Nephron progenitor cell (in vitro differentiated cells): ENCODE measurements at places on chromosomes 1 and 21.

DNA sequence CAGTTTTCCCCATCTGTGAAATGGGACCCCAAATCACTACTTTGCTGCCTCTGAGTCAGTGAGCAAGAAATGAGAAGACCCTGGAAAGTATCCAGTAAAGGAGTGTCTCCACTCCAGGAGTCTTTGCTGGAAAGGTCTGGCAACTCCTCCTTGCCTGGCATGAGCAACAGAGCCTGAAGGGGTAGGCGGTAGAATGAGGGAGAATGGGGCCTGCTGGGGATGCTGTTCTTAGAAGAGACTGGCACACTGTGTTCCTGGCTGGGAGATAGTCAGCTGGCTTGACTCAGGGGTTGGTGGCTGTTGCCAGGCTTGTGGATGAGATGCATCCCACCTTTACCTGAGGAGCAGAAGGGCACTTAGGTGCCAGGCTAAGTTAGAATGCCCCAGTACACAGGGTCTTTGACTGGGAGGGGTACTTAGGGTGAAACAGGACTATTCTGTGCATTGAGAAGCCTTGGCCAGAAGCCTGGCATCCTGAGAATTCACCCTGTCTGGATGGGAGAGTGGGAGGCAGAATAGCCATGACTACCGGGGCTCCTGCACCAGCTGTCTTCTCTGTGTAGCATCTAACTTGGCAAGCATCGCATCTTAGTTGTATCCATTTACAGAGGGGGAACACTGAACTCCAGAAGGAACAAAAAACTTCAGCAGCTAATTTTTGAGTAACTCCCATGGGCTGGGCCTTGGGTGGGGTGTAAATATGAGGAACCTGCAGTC, 2.5 kb downstream of the MFSD2A start:
- no peak for DNase-seq

DNA sequence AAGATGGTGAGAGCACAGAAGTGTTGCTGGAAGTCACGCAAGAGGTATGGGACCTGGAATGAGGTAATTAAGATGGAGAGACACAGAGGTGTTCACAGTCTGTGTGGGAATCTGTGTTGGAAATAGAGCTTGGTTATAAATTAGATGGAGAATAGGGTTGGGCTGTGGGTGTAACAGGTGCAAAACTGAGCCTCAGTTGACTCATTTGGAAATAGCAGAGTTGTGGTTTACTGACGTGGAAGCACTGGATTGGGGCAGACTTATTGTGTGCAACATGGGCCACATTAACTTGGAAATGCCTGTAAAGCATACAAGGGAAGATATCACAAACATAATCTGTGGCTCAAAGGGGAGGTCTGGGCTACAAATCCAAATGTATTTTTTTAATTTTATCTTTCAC, 13.0 kb downstream of the CAMSAP2 start:
- no peak for DNase-seq

- no peak for DNase-seq
Observed at GRCh38 chr1:165915480-165915879, 88.1 kb downstream of the UCK2 start.

GRCh38 chr1:29269382-29269781, 33.1 kb downstream of the PTPRU start:
- DNase-seq, result no peak

- DNase-seq, result no peak
Observed at GRCh38 chr1:73100216-73100615, 817.9 kb upstream of the NEGR1 start.

- no peak for DNase-seq
Observed at GRCh38 chr1:78377356-78377928, 113.3 kb upstream of the PTGFR start.

GRCh38 chr1:101588677-101589076, 351.9 kb downstream of the S1PR1 start:
- DNase-seq, result no peak

- no peak for DNase-seq
Observed at GRCh38 chr1:22722901-22723550, 12.4 kb downstream of the EPHB2 start.

- DNase-seq, result no peak
Observed at GRCh38 chr1:52142220-52143183, 613 bp downstream of the ZFYVE9 start.

- DNase-seq, result no peak
Observed at GRCh38 chr21:42079939-42080787, 9.0 kb downstream of the UMODL1 start.

DNA sequence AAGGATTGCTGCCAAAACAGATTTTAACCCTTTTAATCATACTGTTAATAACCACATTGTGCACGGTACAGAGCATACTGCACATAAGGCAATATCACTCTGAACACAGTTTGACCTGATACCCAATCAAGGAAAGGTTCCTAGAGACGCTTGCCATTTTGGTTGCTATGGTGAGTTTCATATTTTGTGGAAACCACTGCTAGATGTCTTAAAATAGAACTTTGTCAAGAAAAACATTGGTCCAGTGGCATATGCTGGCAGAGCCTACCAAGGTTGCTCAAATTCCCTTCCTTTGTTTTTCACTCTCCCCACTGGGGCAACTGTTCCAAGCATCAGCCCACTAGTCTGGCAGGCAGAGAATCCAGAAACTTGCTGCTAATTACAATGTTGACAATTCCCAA, 114.8 kb upstream of the DPYD start:
- DNase-seq, result no peak

GRCh38 chr1:36377791-36378492, 7.8 kb downstream of the STK40 start:
- no peak for DNase-seq

- no peak for DNase-seq
Observed at GRCh38 chr21:33369586-33369985, 33.6 kb upstream of the IFNGR2 start.

- no peak for DNase-seq
Observed at GRCh38 chr1:38285807-38286530, 239.4 kb upstream of the POU3F1 start.

GRCh38 chr1:212583643-212584042, 24.9 kb upstream of the ATF3 start:
- DNase-seq, result no peak

DNA sequence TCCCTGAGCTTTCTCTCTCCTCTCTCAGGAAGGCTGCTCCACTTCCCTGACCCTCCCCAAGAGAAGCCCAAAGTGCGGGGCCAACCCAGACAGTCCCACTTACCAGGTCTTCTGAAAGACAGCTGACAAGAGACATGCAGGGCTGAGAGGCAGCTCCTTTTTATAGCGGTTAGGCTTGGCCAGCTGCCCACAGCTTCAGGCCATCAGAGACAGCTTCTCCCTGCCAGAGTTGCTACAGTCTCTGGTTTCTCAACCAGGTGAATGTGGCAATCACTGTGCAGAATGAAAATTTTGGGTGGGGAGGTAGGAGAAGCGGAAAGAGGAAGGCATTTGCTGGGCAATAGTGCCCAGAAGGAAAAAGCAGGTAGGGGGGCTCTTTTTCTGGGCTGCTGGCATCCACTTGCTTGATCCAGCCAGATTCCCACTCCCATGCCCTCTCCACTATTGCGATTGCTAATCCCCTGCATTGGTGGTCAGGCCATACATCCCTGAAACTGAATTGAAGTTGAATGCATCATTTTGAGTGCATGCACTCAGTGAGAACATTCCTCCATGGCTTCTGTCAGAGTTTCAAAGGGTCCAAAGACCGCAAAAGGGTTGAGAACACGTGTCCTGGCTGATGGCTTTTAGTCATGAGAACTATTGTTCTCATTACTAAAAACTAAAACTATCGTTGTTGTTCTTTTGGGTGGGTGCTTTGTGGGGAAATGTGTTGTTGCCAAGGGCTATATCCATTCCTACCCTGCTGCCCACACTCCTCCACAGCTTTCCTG, at the start of gene S100A8:
TSS of gene S100A8 (minus strand) at position 136 of the 773 bp plus-strand sequence. CDS start 538 bp downstream, outside the sequence.
- no peak for DNase-seq

- DNase-seq, result no peak
Observed at GRCh38 chr1:228101614-228101993, 1.5 kb downstream of the C1orf35 start.

- no peak for DNase-seq
Observed at GRCh38 chr21:42677339-42678321, 24.2 kb downstream of the PDE9A start.

GRCh38 chr1:38085666-38086330, 39.2 kb upstream of the POU3F1 start:
- DNase-seq, result no peak

DNA sequence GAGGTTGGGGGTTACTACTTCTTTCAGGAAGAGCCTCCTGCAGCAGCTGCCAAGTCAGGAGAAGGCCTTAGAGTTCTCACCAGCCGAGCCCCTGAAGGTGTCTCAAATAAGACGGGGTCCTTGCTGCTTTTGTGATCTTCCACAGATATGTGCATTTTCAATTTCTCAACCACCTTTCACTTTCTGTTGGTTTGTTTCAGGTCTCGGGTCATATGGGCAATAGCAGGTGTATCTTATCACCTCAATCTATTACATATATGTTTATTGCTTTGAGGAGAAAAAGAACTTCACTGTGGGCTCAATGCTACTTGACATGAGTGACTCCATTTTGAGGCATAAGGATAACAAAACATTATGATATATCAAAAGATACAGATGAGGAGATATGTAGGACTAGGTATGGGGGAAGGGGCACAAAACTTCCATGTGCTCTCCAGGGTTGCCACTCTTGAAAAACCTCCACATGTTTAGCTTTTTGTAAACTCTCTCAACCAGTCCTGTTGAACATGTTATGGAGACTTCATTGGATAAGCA, 1171.4 kb upstream of the ADGRL2 start:
- DNase-seq, result no peak

GRCh38 chr1:21869620-21870121, 57.6 kb downstream of the LDLRAD2 start:
- no peak for DNase-seq

DNA sequence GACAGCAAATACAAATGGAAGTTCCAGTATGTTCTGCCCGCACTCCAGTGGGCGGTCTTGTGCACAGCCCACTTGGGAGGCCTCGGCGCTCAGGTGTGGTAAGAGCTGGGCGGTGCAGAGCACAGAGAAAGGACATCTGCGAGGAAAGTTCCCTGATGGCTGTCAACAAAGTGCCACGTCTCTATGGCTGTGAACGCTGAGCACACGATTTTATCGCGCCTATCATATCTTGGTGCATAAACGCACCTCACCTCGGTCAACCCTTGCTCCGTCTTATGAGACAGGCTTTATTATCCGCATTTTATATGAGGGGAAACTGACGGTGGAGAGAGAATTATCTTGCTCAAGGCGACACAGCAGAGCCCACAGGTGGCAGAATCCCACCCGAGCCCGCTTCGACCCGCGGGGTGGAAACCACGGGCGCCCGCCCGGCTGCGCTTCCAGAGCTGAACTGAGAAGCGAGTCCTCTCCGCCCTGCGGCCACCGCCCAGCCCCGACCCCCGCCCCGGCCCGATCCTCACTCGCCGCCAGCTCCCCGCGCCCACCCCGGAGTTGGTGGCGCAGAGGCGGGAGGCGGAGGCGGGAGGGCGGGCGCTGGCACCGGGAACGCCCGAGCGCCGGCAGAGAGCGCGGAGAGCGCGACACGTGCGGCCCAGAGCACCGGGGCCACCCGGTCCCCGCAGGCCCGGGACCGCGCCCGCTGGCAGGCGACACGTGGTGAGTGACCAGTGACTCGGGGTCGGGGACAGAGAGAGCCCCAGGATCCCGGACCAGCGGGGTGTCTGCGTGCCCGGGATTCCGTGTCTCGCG, at the start of gene IL12RB2:
TSS of gene IL12RB2 (plus strand) at position 623 of the 810 bp plus-strand sequence. CDS start 12,496 bp downstream, outside the sequence.
- DNase-seq, result peak; percentile 70

DNA sequence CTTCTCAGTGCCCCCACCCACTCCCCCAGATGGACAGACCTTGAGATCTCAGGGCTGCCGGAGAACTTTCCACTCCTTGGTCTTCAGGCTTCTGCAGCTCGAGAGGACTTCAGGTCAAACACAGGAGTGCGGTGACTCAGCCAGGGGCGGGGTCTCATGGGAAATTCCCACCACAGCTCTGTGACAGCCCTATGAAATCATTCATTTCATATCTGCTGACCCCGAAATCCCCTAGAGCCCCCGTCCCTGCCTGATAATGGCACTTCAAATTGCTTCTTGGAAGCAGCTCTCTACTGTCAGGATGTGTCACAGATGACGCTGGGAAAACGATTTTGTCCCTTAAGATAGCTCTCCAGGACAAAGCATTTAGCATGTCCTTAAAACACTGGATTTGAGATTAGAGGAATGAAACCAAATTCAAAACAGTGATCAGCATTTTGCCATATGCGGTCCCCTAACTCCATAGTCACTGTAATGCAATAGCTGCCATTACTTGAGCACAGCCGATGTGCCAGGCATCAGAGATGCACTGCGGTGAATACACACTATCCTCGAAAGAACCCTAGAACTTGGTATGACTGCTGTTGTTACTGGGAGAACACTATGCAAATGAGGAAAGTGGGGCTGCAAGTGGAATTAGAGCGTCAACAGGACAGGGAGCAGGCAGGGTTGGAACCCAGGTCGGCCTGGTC, at the start of gene TNFRSF9:
TSS of gene TNFRSF9 (minus strand) at position 95 of the 692 bp plus-strand sequence. CDS start 845 bp downstream, outside the sequence.
- DNase-seq, result no peak

GRCh38 chr1:93565496-93566206, 116.0 kb downstream of the BCAR3 start:
- DNase-seq, result no peak

GRCh38 chr1:19068639-19069276, 112.3 kb upstream of the IFFO2 start:
- no peak for DNase-seq

- no peak for DNase-seq
Observed at GRCh38 chr1:116365857-116366256, 7.2 kb upstream of the ATP1A1 start.

DNA sequence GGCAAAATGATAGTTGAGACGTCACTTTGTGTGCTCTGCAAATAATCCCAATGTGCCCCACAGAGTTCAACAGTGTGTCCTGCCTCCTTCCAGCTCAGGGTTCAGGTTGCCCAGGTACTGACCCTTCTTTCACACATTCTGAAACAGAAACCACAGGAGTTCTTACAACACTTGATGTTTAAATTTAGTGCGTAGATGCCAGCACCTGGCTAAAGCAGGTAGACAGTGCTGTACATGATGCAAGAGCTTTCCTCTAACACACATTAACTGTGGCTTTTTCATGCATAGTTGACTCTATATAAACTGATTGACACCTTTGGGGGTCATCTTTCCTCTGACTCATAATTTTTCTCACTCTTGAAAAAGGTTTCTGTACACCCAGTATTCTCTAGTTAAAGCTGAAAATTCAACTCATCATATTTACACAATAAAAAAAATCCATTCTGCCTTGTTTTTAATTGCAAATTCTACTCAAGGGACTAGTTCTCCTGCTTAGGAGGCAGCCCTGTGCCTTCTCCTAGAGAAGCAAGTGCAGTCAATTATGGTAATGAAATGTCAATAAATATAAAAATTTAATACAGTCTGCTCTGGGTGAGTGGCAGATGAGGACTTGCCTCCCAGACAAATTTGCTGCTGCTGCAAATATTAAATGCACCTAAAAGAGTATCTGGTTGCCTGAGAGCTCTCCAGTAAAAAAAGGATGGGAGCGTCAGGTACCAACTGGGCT, 91.4 kb downstream of the NR5A2 start:
- no peak for DNase-seq

DNA sequence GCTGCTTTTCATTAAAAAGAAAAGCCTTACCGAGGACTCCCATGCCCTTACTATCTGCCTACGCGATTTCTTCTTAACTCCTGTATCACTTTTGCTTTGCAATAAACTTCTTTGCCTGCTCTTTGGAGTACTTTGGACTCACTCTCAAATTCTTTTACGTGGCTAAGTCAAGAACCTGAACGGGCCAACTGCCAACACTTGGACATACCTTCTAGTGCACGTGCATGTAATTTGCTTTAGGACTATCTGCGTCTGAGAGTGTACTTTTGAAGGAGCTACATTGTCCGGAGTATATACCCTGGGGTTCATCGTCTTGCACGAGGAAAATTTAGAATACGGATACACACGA, 3.6 kb upstream of the OTUD3 start:
- DNase-seq, result no peak
